ENCODE measurements at places on chromosomes 1 and 21.

GRCh38 chr1:14871218-14871970, 272.9 kb downstream of the KAZN start:
- DNase-seq, result no peak

- peak; percentile 38 for DNase-seq
Observed at GRCh38 chr1:67300561-67300960, 7.1 kb upstream of the IL12RB2 start.

- peak; percentile 74 for DNase-seq
Observed at GRCh38 chr1:16078925-16079656, 5.6 kb upstream of the FAM131C start.

- no peak for DNase-seq
Observed at GRCh38 chr1:59509341-59509875, 212.5 kb downstream of the FGGY start.

DNA sequence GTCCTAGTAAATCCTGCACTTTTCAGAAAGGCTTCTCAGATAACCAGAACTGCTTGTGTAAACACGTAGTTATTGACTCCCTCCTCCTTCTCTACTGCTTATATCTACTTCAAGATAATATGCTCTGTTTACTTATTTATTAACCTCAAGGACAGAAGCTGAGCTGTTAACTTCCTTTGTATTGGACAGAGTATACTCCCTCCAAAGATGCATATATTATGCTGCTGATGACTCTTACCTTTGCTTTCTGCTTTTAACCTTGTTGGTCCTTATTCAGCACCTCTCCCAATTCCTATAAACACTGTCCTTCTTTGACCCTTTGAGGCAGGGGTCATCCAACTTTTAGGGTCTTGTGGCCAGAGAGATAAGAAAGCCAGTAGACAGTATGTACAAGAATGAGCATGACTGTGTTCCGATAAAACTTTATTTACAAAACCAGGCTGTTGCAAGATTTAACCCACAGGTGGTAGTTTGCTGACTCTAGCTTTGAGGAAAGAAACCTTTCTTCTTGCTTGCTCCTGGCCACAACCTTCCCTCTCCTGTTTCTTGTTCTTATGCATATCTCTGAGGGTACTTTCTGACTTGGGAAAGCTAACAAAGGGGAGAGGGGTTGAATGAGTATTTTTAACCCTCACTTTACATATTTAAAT, 4.9 kb downstream of the TPM3 start:
- no peak for DNase-seq

DNA sequence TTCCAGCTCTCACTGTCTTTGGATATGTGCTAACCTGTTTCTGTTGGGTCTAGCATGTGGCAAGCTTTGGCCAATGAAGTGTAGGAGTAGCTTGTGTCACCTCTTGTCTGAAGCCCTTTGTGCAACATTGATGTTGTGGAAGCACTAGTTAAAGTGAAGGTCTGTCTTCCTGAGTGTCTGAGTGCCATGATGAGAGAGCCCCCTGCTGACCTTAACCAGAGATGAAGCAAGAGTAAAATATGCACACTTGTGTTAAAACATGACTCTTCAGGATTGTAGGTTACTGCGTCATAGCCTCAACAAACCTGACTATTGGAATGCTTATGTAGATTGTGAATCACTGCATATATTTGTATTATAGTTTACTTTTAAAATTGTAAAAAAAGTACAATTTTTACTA, 103.7 kb downstream of the NCAM2 start:
- DNase-seq, result peak; percentile 72

- DNase-seq, result no peak
Observed at GRCh38 chr1:52748119-52748518, 21.9 kb downstream of the ZYG11B start.

DNA sequence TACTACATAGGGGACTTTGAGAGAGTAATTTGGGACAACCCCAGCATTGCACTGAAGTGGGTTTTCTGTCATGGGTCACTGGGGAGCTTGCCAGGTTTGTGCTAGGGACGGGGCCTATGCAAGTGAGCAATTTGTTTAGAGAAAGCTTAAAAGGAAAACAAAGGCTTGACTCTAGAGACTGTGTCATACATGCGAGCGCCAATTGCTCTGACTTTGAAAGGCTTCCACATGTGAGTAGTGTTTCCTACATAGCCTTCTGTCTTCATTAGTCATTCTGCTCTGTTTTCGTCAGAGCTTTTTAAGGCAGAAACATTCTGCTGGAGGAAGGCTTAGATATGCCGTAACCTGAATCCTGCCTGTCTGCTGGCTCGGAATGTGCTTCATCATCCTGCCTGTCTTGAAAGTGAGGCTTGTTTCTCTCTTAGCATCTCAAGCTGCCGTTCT, 28.4 kb downstream of the TRIM45 start:
- peak; percentile 92 for DNase-seq

- DNase-seq, result no peak
Observed at GRCh38 chr1:44254392-44254910, 41.2 kb downstream of the DMAP1 start.

- no peak for DNase-seq
Observed at GRCh38 chr1:37244083-37244480, 209.8 kb upstream of the GRIK3 start.

DNA sequence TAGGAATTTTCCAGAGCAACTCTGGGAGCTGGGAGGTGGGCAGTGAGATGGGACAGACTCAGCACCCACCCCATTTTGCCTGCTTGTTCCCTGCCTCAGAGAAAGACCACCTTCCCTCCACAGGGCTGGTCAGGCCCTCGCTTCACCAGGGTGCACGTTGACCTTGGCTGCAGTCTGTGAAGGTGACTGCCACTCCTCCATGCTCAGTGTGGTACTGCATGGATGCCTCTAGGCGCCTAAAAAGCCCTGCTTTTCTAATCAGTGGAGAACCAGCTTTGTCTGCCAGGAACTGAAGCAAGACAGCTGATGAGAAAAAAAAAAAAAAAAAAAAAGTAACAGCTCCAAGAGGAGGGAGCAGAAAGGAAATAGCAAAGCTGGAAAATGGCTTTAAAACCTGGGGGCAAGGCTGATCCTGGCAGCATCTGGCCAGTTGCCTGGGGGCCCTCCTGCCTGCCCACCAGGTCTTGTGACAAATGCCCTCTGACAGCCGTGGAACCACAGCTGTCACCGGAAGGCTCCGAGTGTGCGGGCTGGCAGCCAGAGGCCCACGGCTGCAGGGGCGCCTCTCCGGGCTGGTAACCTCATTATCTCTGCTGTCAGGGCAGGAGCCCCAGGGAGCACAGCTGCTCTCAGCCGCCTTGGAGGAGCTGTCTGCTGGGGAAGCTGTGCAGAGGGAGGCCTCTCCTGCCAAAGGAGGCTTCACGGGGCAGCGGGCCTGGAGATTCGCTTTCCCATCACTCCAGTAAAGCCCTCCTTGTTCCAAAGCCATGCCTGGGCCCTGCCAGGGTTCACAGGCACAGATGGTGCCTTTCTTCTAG, 13.7 kb downstream of the KIAA1614 start:
- DNase-seq, result peak; percentile 69

GRCh38 chr21:45382697-45382997, 22.3 kb upstream of the COL18A1 start:
- no peak for DNase-seq

DNA sequence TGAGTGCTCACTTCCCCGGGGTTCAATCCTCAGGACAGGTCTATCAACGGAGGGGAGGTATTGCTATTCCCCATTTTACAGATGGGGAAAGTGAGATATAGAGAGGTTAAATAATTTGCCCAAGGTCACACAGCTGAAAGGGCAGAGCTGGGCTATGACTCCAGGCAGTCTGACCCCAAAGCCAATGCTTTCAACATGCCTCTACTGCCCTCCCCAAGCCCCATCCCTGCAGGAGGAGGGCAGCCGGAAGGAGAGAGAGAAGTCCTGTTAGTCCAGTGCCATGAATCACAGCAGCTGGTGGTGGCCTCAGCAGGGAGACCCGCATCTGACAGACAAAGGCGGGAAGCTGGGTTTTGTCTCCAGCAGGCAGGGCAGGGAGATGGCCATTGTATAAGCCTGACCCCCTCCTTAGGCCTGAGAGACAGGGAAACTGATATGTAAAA, 20.0 kb upstream of the CLIC4 start:
- DNase-seq, result no peak

- DNase-seq, result no peak
Observed at GRCh38 chr1:212582291-212582690, 26.3 kb upstream of the ATF3 start.

- DNase-seq, result no peak
Observed at GRCh38 chr1:247387096-247387495, 28.9 kb upstream of the NLRP3 start.

- DNase-seq, result no peak
Observed at GRCh38 chr1:198623752-198624647, 14.8 kb upstream of the PTPRC start.

GRCh38 chr1:58789996-58790660, 6.3 kb upstream of the JUN start:
- DNase-seq, result no peak

DNA sequence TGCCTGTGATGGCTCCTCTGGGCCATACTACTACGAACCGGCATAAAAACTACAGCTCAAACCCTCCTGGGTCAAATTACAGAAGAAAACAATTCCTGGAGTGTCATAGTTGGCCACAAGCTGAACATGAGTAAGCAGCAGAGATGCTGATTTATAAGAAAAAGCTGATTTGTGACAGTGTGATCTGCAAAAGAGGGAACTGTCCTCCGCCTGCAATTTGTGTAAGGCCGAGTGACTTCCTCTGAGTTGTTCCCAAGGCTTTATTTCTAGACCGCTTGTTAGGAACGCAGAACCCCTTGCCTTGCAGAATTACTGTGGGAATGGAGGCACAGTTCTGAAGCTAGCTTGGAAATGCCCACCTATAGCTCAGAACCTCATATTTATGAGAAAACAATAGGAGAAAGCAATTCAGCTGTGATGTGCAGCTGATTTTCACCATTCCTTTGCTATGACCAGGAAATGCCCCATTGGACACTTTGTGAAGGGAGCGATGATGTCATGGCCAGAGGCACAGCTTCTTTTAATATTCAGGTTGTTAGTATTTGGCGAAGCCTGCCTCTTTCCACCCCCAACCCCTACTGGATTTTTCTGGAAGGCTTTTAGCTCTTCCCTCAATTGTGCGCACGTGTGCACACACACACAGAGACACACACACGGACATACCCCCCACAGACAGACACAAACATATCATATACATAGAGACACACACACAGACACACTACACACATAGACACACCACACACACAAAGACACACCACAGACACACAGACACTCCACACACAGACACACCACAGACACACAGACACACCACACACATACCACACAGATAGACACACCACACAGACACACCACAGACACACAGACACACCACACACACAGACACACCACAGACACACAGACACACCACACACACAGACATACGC, 47.6 kb downstream of the IER5 start:
- DNase-seq, result peak; percentile 49

- DNase-seq, result no peak
Observed at GRCh38 chr1:227066999-227067398, 126.9 kb downstream of the COQ8A start.

DNA sequence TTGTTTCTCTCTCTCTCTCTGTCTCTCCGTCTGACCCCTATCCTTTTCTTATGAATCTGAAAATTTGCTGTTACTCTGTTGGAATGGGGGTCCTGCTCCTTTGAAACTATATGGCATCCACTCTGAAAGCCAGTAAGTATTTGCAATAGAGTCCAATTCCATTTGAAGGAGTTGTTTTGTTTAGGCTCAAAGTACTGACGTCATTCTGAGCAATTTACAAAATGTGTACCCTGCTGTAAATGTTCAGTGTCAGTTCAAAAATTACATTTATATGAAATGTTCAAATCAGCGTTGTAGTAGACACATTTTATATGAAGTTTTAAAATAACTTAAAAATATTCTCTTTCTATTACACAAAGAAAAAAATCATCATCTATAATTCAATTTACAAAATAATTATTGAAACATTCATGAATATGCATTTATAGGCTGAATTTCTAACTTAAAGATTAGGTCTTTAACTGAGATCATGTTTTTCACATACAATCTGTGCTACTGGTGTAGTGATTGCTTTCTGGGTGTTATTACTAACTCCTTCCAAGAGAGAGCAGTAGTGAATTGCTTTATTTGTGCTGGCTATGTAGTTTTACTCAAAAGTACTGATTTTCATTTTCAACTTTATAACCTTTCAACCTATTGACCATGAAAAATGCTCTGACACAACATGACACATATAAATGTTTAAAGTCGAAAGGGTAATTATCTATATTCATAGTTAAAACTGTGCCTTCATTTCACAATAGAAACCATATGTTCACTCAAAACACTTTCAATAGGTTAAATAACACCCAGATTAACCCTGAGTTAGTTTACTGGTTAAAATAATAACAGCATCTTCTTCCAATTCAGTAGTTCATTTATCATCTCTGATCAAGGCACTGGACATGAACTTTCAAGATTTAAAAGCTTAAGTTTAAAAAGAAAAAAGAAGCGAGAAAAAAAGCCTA, 253.1 kb upstream of the ADGRL4 start:
- peak; percentile 14 for DNase-seq

GRCh38 chr1:37560401-37561132, 3.8 kb downstream of the DNALI1 start:
- no peak for DNase-seq

GRCh38 chr1:229726061-229726460, 100.0 kb downstream of the URB2 start:
- no peak for DNase-seq

DNA sequence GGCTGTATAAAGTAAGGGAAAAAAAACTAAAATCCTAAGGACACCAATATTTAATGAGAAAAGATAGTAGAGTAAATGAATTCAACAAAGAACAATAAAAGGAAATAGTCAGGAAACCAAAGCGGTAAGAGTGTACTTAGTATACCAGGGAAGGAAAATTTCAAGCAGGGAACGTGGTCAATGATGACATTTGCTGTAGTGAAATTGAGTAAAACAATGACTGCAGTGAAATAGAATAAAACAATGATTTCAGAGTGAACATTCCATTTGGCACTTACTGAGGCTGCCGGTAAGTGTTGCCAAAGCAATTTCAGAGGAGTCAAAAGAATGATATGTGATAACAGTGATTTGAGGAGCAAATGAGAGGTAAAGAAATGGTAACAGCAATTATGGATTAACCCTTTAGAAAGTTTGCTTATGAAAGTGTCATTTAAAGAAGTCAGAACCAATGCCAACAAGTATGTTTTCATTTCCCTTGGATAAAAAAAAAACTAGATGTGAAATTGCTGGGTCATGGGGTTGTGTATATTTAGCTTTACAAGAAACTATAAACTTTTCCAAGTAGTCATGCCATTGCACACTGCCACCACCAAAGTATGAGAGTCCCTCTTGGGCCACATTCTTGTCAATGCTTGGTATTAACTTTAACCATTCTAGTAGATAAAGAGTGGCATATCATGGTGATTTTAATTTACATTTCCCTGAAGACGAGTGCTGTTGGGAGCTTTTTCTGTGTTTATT, 50.5 kb downstream of the VCAM1 start:
- peak; percentile 70 for DNase-seq

- DNase-seq, result no peak
Observed at GRCh38 chr1:241401156-241401555, 44.2 kb upstream of the RGS7 start.

GRCh38 chr1:8987881-8988617, 38.2 kb downstream of the SLC2A7 start:
- no peak for DNase-seq

Data from H4 (cell line).